ENCODE measurements at places on chromosomes 3 and 15. TPM values are rescaled to one million over a fixed set of nuclear protein-coding genes. Genes with fewer than 3 reads are reported as not detected.

Gene NOX5
- not detected for total RNA-seq

Gene ULK3
- total RNA-seq, result 45.9 TPM

Gene FBXL2
- not detected for total RNA-seq

Gene CNTN6
- total RNA-seq, result not detected

Gene PLAAT1
- not detected for total RNA-seq

Gene EID1
- total RNA-seq, result 78.3 TPM

DNA sequence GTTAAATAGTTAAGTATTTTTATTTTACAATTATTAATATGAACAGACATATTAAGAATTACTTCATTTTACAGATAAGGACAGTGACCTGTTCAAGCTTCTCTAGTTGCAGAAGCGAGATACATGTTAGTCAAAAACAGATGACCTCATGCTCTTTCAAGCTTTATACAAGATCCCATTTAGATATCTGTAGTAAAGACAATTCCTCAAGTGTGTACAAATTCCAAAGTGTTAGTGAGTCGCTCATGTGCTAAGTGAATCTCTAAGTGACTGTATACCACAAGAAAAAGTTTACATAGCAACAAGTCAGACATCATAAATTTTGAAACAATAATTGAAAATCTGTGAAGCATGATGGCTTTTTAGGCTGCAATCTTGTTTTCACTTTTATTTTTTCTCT is 293.8 kb downstream of the ROBO1 start:
- H3K4me3 ChIP-seq, result no peak overlapping the region
- H3K4me1 ChIP-seq, result no peaks in the 10 kb centered on the region
- H3K36me3 ChIP-seq, result no peaks in the 10 kb centered on the region
- no peak for DNase-seq

DNA sequence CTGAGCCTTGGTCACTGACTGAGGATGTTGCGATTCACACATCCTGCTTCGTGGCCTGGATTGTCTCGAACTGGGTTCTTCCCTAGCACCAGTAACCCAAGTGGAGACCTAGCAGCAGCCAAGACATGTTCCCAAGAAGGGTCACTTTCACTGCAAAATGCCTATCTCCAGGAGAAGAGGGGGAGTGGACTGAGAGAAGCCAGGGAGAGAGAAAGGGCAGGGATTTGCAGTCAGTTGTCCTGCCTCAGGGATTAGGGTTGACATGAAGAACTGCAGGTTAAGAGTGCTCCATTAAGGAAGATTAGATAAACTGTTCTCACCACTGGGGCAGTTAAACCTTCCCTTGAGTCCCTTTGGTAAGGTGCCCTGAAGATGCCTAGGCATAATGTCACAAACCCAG is 5.7 kb upstream of the CD276 start:
- H3K36me3 ChIP-seq, result no peaks in the 10 kb centered on the region
- H3K4me3 ChIP-seq, result no peak overlapping the region
- H3K27me3 ChIP-seq, result peaks cover 32% of the 10 kb centered on the region
- DNase-seq, result no peak
- H3K4me1 ChIP-seq, result peaks cover 13% of the 10 kb centered on the region

GRCh38 chr15:65377105-65377975 is 462 bp downstream of the IGDCC3 start:
- peaks cover 12% of the 10 kb centered on the region for H3K4me1 ChIP-seq
- no peak for DNase-seq
- peak overlapping the region; percentile 66 for H3K4me3 ChIP-seq
- peaks cover 53% of the 10 kb centered on the region for H3K27me3 ChIP-seq

- no peaks in the 10 kb centered on the region for H3K36me3 ChIP-seq
- H3K4me1 ChIP-seq, result peaks cover 35% of the 10 kb centered on the region
- no peaks in the 10 kb centered on the region for H3K27me3 ChIP-seq
Measured at GRCh38 chr3:196186651-196187573, 24.3 kb downstream of the ZDHHC19 start.

DNA sequence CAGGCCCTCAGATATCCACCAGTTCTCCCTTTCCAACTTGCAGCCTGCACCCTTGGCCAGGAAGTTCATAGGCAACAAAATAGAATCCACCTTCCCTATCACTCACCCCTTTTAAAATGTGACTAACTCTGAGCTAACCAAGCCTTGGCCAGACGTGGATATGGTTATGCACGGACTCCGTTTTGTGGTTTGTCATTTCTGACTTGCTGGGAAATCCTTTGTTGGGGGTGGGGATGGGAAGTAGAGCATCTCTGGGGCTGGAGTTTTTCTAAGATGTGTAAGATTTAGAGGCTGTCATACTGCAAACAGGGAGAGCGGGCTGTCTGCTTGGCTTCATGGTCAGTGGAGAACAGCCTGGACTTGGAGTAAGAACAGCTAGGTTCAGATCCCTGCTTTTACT is 62.6 kb downstream of the SMAD3 start:
- H3K4me1 ChIP-seq, result peaks cover 60% of the 10 kb centered on the region
- H3K4me3 ChIP-seq, result no peak overlapping the region

- no peak overlapping the region for H3K4me3 ChIP-seq
- DNase-seq, result no peak
- H3K4me1 ChIP-seq, result no peaks in the 10 kb centered on the region
- H3K27me3 ChIP-seq, result no peaks in the 10 kb centered on the region
- H3K27ac ChIP-seq, result no peak overlapping the region
Measured at GRCh38 chr3:149382101-149382467, 4.6 kb upstream of the TM4SF1 start.

DNA sequence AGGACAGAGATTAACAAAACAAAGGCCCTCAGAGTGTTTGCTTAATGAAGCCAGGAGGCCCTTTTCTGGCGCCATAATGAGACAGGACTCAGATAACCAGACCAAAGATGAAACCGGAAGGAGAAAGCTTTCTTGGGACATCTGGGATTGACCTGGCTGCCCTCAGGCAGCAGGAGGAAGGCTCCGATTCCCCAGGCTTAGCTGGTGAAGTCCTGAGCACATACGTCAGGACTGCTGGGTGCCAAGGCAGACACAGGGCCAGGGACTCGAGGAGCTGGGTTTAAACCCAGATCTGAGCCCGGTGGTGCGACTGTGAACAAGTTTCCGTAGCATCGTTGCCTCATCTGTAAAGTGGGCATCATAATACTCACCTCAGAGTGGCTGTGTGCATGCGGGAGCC is 36.7 kb upstream of the HRH1 start:
- no peaks in the 10 kb centered on the region for H3K4me1 ChIP-seq
- H3K4me3 ChIP-seq, result no peak overlapping the region
- peaks cover 15% of the 10 kb centered on the region for H3K27me3 ChIP-seq
- no peaks in the 10 kb centered on the region for H3K36me3 ChIP-seq
- no peak overlapping the region for H3K27ac ChIP-seq

GRCh38 chr15:89627256-89627970 is 27.9 kb downstream of the KIF7 start:
- peaks cover 5% of the 10 kb centered on the region for H3K4me1 ChIP-seq
- no peak overlapping the region for H3K4me3 ChIP-seq
- DNase-seq, result no peak
- no peak overlapping the region for H3K27ac ChIP-seq

DNA sequence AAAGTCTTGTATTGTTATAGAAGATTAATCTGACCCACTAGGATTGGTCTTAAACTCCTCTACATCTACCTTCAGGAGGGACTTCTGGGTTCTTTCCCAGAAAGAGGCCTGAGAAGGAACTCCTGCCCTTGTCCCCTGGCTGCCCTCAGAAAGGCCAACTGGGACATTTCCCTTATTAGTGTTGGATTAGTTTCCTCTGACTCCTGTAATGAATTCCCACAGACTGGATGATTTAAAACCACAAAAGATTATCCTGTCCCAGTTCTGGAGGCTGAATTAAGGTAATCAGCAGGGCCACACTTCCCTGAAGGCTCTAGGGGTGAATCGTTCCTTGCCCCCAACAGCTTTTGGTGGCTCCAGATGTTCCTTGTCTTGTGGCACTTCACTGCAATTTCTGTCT is 102.8 kb upstream of the NMNAT3 start:
- no peak for DNase-seq
- no peak overlapping the region for H3K27ac ChIP-seq
- no peaks in the 10 kb centered on the region for H3K36me3 ChIP-seq

GRCh38 chr3:152222327-152222726 is 46.4 kb upstream of the MBNL1 start:
- no peak for DNase-seq
- H3K27me3 ChIP-seq, result no peaks in the 10 kb centered on the region
- H3K36me3 ChIP-seq, result peaks cover 3% of the 10 kb centered on the region

DNA sequence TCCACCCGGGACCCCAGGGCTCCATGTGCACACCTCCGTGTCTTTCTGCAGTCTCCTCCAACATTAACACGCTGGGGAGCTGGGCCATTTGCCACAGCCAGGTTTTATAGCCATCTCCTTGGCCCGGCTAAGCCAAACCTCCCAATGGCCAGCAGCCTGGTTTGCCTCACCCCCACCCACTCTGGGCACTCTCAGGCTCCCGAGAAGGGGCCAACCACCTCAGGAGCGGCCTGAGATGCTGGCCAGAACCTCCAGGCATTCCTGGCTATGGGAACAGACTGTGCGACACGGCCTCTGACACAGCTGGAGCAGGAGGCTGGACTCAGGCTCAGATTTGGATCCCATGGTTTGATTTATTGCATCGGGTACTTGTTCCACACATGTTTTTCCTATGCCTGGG is 289.7 kb downstream of the RPLP1 start:
- no peak overlapping the region for H3K4me3 ChIP-seq
- H3K27ac ChIP-seq, result no peak overlapping the region
- H3K4me1 ChIP-seq, result peaks cover 20% of the 10 kb centered on the region
